ENCODE measurements at places on chromosomes 2 and 18. TPM values are rescaled to one million over a fixed set of nuclear protein-coding genes. Genes with fewer than 3 reads are reported as not detected.

NAT8 gene
- not detected for total RNA-seq

GRCh38 chr2:166074430-166074829 lies 53.4 kb downstream of the SCN1A start:
- no peaks in the 10 kb centered on the region for H3K4me1 ChIP-seq
- no peak overlapping the region for H3K4me3 ChIP-seq
- DNase-seq, result no peak
- H3K27me3 ChIP-seq, result no peaks in the 10 kb centered on the region
- H3K36me3 ChIP-seq, result no peaks in the 10 kb centered on the region

CYP27A1 gene
- 17.2 TPM for total RNA-seq

- H3K27me3 ChIP-seq, result no peaks in the 10 kb centered on the region
- H3K36me3 ChIP-seq, result no peaks in the 10 kb centered on the region
- DNase-seq, result no peak
- H3K27ac ChIP-seq, result no peak overlapping the region
- H3K4me1 ChIP-seq, result no peaks in the 10 kb centered on the region
Observed at GRCh38 chr2:61722318-61722717, 131.5 kb downstream of the FAM161A start.

DNA sequence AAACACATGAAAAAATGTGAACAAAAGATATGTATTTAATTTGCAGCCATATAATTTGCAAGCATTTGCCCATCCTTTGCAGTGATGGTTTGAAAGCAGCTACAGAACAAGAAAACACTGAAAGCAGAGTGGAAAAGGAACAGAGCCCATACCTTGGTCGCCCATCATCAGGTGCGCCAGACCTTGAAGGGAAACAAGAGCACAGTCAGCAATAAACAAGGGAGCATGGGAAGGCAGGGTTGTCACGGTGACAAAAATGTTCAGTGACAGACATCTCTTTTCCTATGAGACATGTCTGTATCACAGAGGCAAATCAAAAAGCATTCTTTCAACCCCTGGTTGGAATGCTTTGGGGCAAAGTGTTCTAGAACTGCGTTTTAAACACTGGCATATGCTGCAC lies 109.4 kb downstream of the NRXN1 start:
- H3K4me1 ChIP-seq, result no peaks in the 10 kb centered on the region
- no peak overlapping the region for H3K4me3 ChIP-seq
- no peak overlapping the region for H3K27ac ChIP-seq
- no peak for DNase-seq

GRCh38 chr2:158900345-158900744 lies 68.1 kb upstream of the TANC1 start:
- H3K27me3 ChIP-seq, result no peaks in the 10 kb centered on the region
- H3K4me3 ChIP-seq, result no peak overlapping the region
- H3K36me3 ChIP-seq, result no peaks in the 10 kb centered on the region
- no peak overlapping the region for H3K27ac ChIP-seq
- DNase-seq, result no peak

DNA sequence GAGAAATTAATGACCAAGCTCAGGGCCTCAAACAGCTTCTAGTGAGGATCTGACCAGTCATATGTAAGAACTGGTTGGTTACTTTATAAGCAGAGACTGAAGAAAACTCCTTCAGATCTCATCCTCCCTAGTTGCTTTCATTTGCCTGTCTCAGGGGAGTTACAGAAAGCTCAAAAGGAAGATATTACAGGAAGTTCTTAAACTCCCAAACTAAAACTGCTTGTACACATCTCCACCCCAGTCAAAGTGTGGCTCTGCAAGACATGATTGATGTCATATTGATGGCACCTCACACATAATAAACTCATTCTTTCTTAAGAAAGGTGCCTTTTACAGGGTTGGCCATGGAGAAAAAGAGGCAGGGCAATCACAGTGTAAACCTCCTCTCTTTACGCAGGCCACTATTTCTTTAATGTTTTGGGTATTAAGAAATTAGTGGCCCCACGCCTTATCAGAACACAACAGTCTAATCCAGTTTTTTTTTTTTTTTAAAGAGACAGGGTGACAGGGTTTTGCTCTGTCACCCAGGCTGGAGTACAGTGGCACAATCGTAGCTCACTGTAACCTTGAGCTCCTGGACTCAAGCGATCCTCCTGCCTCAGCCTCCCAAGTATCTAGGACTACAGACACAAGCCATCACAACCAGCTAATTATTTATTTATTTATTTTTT lies 62.6 kb upstream of the STK17B start:
- no peak overlapping the region for H3K4me3 ChIP-seq
- no peak for DNase-seq
- H3K27me3 ChIP-seq, result no peaks in the 10 kb centered on the region
- H3K4me1 ChIP-seq, result no peaks in the 10 kb centered on the region

- H3K36me3 ChIP-seq, result no peaks in the 10 kb centered on the region
- no peaks in the 10 kb centered on the region for H3K27me3 ChIP-seq
- H3K27ac ChIP-seq, result no peak overlapping the region
Observed at GRCh38 chr2:230160112-230160660, 59.6 kb downstream of the SP110 start.

- no peaks in the 10 kb centered on the region for H3K27me3 ChIP-seq
- H3K4me1 ChIP-seq, result no peaks in the 10 kb centered on the region
- H3K4me3 ChIP-seq, result no peak overlapping the region
Observed at GRCh38 chr2:160561551-160562295, 68.1 kb upstream of the RBMS1 start.

- no peak overlapping the region for H3K27ac ChIP-seq
- no peak overlapping the region for H3K4me3 ChIP-seq
- DNase-seq, result no peak
- no peaks in the 10 kb centered on the region for H3K27me3 ChIP-seq
Observed at GRCh38 chr2:67516899-67517530, 119.9 kb downstream of the ETAA1 start.

DNA sequence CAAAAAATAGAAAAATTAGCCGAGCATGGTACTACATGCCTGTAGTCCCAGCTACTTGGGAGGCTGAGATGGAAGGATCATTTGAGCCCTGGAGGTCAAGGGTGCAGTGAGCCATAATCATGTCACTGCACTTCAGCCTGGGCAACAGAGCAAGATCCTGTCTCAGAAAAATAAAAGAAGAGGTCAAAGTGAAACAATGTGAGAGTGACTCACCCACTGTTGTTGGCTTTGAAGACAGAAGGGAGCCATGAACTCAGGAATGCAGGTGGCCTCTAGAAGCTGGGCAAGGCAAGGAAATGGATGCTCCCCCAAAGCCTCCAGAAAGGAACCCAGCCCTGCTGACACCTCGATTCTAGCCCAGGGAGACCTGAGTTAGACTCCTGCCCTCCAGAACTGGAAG lies 3.7 kb upstream of the TMEM214 start:
- no peak overlapping the region for H3K4me3 ChIP-seq
- peaks cover 25% of the 10 kb centered on the region for H3K36me3 ChIP-seq
- DNase-seq, result no peak
- H3K4me1 ChIP-seq, result peaks cover 7% of the 10 kb centered on the region
- H3K27me3 ChIP-seq, result no peaks in the 10 kb centered on the region

DGKD gene
- 40.1 TPM for total RNA-seq

MTCL1 gene
- 5.4 TPM for total RNA-seq

REG1B gene
- not detected for total RNA-seq

- H3K36me3 ChIP-seq, result peaks cover 38% of the 10 kb centered on the region
- H3K4me3 ChIP-seq, result no peak overlapping the region
- no peak for DNase-seq
- H3K4me1 ChIP-seq, result no peaks in the 10 kb centered on the region
- no peaks in the 10 kb centered on the region for H3K27me3 ChIP-seq
Observed at GRCh38 chr2:230473378-230473777, 57.4 kb downstream of the SP100 start.

- no peak overlapping the region for H3K4me3 ChIP-seq
- H3K27ac ChIP-seq, result no peak overlapping the region
- DNase-seq, result no peak
- H3K27me3 ChIP-seq, result no peaks in the 10 kb centered on the region
- H3K4me1 ChIP-seq, result no peaks in the 10 kb centered on the region
Observed at GRCh38 chr18:26960911-26961310, 95.4 kb upstream of the AQP4 start.

MDH1B gene
- 0.33 TPM for total RNA-seq

GKN1 gene
- not detected for total RNA-seq

GRCh38 chr2:180314086-180314485 lies 307.0 kb upstream of the CWC22 start:
- H3K4me1 ChIP-seq, result no peaks in the 10 kb centered on the region
- no peaks in the 10 kb centered on the region for H3K36me3 ChIP-seq
- no peak for DNase-seq
- H3K27ac ChIP-seq, result no peak overlapping the region
- H3K27me3 ChIP-seq, result no peaks in the 10 kb centered on the region

- H3K27me3 ChIP-seq, result no peaks in the 10 kb centered on the region
- peaks cover 2% of the 10 kb centered on the region for H3K4me1 ChIP-seq
- no peak for DNase-seq
- no peaks in the 10 kb centered on the region for H3K36me3 ChIP-seq
- H3K27ac ChIP-seq, result no peak overlapping the region
Observed at GRCh38 chr2:213032607-213033006, 118.8 kb downstream of the IKZF2 start.

GRCh38 chr18:79950515-79951341 lies 725 bp downstream of the SLC66A2 start:
- peak overlapping the region; percentile 97 for H3K4me3 ChIP-seq
- no peaks in the 10 kb centered on the region for H3K36me3 ChIP-seq
- peaks cover 54% of the 10 kb centered on the region for H3K4me1 ChIP-seq
- H3K27ac ChIP-seq, result peak overlapping the region; percentile 86
- no peak for DNase-seq

DNA sequence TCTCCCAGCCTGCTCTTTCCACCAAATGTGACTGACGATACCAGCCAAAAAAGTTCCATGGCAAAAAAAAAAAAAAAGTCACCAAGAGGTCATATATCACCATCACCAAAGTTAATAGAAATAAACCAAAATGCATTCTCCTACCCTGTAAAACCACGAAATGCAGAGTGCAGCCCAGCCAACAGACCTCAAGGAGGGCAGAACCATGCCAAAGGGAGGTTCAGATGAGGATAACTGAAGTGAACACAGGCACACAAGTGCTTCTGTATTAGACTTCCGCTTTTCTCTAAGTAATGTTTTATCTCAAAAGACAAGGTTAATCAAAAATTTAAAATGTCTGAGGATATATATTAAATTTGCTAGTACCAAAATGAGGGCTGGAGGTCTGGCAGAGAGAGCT lies 5.5 kb downstream of the SERPINE2 start:
- no peak for DNase-seq

DNA sequence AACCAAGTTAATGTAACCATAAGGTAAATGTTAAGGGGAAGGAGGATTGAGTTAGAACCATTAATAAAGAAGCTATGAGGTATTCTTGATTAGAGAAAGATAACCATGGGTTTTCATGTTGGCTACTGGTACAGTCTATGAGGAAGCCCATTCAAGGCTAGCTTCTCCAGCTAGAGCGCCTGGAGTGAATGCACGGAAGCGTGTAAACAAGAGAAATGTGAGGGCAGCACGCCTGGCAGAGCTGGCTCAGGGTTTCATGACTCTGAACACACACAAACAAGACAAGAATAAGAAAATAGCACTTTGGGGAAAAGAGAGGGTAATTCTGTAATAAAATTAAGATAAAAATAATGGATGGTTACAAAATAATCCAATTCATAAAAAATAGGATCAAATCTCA lies 255.3 kb downstream of the PDE11A start:
- H3K4me3 ChIP-seq, result no peak overlapping the region
- H3K36me3 ChIP-seq, result no peaks in the 10 kb centered on the region
- H3K27me3 ChIP-seq, result no peaks in the 10 kb centered on the region
- no peak for DNase-seq
- no peaks in the 10 kb centered on the region for H3K4me1 ChIP-seq

- H3K27ac ChIP-seq, result no peak overlapping the region
- H3K4me3 ChIP-seq, result no peak overlapping the region
- no peaks in the 10 kb centered on the region for H3K27me3 ChIP-seq
- no peaks in the 10 kb centered on the region for H3K36me3 ChIP-seq
- H3K4me1 ChIP-seq, result peaks cover 100% of the 10 kb centered on the region
Observed at GRCh38 chr2:9232886-9233285, 26.3 kb downstream of the ASAP2 start.

GRCh38 chr18:32018331-32019250 lies at the start of gene RNF125:
Gene RNF125, plus strand, starts transcription at chr18:32018825. Its CDS starts 39 bp downstream, at chr18:32018864.
- no peaks in the 10 kb centered on the region for H3K36me3 ChIP-seq
- H3K27ac ChIP-seq, result peak within 1 kb of the TSS; percentile 73
- H3K4me1 ChIP-seq, result no peaks in the 10 kb centered on the region
- DNase-seq, result peak; percentile 68
- peak within 1 kb of the TSS; percentile 66 for H3K4me3 ChIP-seq
- H3K27me3 ChIP-seq, result no peaks in the 10 kb centered on the region

KIAA2012 gene
- total RNA-seq, result not detected

GRCh38 chr2:9287400-9288045 lies 80.9 kb downstream of the ASAP2 start:
- no peak for DNase-seq
- H3K27me3 ChIP-seq, result no peaks in the 10 kb centered on the region
- H3K36me3 ChIP-seq, result no peaks in the 10 kb centered on the region

TTLL4 gene
- total RNA-seq, result 8.2 TPM

PLA2R1 gene
- total RNA-seq, result 2.8 TPM

GRCh38 chr2:189409131-189409530 lies 32.1 kb upstream of the WDR75 start:
- no peak for DNase-seq
- peaks cover 5% of the 10 kb centered on the region for H3K4me1 ChIP-seq
- H3K27me3 ChIP-seq, result no peaks in the 10 kb centered on the region
- H3K36me3 ChIP-seq, result no peaks in the 10 kb centered on the region
- no peak overlapping the region for H3K4me3 ChIP-seq
- H3K27ac ChIP-seq, result no peak overlapping the region

HOXD8 gene
- total RNA-seq, result 0.55 TPM

- H3K27me3 ChIP-seq, result no peaks in the 10 kb centered on the region
- peaks cover 56% of the 10 kb centered on the region for H3K4me1 ChIP-seq
- no peak for DNase-seq
- H3K27ac ChIP-seq, result peak overlapping the region; percentile 44
- H3K36me3 ChIP-seq, result no peaks in the 10 kb centered on the region
Observed at GRCh38 chr18:75227535-75228296, 17.1 kb downstream of the TSHZ1 start.

DNA sequence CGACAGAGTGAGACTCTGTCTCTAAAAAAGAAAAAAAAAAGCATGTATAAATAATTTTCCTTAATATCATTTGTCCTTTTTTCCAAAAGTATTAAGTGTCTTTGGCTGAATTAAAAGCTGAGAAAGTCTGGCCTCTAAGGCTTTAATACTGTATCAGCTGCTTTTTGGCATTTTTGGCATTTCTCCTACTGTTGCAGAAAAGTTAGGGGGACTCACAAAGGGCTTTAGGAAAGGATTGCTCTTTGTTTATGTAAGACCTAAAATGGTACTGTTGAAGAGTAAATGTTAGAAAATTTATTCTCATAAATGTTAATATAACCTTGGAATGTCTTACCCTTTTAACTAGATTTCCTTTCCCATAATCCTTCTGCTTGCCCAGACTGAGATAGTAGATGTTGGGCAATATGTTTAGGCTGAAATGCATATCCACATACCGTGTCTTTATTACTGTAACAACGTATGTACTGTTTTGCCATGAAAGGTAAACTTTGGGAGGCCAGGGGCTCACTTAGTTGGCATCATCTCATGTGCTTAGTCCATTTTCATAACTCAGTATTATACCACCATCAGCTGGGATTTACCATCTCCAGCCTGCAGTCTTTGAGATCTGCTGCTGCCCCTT lies 18.0 kb upstream of the STON1 start:
- H3K4me3 ChIP-seq, result no peak overlapping the region
- H3K36me3 ChIP-seq, result peaks cover 18% of the 10 kb centered on the region
- no peaks in the 10 kb centered on the region for H3K27me3 ChIP-seq
- no peak overlapping the region for H3K27ac ChIP-seq
- DNase-seq, result no peak
- H3K4me1 ChIP-seq, result peaks cover 28% of the 10 kb centered on the region

COL5A2 gene
- 24.8 TPM for total RNA-seq
